ENCODE measurements at places on chromosomes 7 and 10.

- DNase-seq, result no peak
These were observed 11.6 kb downstream of the GRID1 start for GRCh38 chr10:86354761-86355540.

DNA sequence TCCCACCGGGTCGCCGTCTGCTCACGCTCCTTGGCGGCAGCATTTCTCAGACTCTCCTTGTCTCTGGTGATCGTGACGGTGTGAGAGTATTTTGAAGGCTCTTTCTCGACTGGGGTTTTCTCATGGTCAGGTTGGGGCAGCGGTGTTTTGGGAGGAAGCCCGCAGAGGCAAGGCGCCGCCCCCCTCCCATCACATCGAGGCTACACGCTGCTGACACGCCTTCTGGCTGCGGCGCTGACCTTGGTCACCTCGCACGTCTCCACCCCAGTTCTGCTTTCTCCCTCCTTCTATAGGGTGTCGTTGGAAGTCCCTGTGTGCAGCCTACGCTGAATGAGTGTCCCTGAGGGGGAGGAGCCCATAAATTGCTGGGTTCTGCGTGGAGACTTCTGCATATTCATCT is 55.2 kb downstream of the GLRX3 start:
- DNase-seq, result no peak

DNA sequence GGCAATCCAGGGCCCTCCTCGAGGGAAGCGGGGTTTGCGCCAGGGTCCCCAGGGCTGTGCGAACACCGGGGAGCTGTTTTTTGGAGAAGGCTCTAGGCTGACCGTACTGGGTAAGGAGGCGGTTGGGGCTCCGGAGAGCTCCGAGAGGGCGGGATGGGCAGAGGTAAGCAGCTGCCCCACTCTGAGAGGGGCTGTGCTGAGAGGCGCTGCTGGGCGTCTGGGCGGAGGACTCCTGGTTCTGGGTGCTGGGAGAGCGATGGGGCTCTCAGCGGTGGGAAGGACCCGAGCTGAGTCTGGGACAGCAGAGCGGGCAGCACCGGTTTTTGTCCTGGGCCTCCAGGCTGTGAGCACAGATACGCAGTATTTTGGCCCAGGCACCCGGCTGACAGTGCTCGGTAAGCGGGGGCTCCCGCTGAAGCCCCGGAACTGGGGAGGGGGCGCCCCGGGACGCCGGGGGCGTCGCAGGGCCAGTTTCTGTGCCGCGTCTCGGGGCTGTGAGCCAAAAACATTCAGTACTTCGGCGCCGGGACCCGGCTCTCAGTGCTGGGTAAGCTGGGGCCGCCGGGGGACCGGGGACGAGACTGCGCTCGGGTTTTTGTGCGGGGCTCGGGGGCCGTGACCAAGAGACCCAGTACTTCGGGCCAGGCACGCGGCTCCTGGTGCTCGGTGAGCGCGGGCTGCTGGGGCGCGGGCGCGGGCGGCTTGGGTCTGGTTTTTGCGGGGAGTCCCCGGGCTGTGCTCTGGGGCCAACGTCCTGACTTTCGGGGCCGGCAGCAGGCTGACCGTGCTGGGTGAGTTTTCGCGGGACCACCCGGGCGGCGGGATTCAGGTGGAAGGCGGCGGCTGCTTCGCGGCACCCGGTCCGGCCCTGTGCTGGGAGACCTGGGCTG is 26.0 kb downstream of the PRSS2 start:
- DNase-seq, result no peak

DNA sequence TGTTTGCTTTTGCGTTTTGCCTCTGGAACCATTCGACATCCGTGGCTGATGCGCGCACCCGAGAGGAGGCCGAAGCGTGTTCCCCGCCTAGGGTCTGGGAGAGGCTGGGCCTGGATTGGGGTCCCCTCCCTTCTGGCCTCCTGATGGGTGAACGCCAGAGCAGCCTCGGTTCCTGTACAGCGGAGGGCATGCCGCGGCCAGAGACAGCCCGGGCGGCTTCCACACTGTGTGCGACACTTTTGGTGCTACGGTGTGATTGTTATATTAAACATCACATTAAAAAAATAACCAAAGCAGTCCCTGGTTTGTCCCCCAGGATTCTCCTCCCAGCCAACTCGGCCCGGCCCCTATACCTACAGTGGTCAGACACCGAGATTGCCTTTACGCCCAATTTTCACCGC is 3.7 kb upstream of the HOXA7 start:
- DNase-seq, result no peak

DNA sequence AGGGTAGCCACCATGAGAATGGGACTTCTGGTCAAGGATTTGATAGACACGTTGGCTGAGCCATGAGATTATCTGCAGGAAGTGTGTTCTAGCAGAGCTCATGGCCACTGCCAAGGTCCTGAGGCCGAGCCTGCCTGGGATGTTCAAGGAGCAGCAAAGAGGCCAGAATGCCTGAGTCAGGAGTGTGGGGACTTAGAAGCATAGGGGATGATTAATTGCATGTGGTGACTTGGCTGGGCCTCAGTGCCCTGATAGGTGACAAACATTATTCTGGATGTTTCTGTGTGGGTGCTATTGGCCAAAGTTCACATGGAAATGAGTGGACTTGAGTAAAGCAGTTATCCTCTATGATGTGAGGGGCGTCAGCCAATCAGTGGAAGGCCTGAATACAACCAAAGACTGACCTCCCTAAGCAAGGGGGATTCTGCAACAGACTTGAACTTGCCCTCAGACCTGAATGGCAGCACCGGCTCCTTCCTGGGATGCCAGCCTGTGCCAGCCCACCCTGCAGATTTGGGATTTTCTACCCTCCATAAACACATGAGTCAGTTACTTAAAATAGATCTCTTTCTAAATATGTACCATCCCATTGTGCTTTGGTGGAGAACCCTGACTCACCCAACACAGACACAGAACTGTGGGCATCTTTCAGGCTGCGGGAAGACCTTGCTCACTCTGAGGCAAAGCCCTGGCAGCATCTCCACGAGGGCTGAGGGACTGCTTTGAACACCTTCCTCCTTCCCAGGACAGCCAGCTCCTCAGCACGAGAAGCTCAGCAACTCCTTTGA is 363.9 kb upstream of the MGMT start:
- no peak for DNase-seq

DNA sequence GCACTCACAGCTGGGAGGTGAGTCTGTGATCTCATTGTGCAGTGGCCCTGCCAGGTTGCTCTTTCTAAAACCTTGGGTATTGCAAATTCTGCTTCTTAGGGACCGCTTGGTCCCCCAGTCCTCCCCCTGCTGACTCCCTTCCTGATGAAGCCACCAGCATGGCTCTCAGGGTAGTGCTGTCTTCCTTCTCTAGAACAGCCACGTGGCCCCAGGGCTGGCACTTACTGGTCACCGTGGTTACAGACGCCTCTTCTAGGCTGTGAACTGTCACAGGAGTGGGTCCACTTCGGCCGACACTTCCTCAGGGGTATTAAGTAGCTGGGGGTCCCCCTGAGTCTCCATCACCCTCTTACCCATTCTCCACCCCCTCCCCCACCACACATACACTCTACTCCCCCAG is 2.7 kb upstream of the HTRA1 start:
- no peak for DNase-seq

GRCh38 chr10:113139699-113140098 is 189.7 kb downstream of the TCF7L2 start:
- no peak for DNase-seq

DNA sequence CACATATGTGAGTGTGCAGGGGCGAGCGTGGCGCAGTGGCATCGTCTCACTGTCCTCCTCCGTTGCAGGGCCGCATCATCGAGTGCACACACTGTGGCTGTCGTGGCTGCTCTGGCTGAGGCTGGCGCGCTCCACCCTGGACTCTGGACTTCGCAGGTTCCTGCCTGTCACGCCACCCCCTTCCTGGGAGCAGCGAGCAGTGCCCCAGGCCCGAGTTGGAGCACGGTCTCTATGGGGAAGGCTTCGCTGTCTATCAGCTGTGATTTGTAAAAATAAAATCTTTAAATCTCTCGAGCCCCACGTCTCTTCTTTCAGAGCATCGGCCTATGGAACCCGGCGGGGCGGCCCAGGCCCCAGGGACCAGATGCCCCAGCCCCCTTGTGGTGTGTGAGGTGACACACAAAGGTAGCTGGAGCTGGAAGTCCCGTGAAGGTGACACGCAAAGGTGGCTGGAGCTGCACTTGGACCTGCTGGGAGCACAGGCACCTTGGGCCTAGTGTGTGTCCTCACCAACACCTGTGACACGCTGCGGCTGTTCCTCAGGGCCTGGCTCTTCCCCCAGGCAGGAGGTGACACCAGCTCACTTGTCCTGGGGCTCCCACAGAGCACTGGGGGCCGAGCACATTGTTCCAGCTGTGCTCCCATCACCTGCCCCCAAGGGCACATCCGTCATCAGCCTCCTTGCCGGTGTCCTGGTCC is 10.7 kb downstream of the BUD31 start:
- no peak for DNase-seq

GRCh38 chr7:11021468-11021867 is 47.8 kb downstream of the PHF14 start:
- DNase-seq, result no peak

- DNase-seq, result no peak
These were observed 51.6 kb upstream of the RPA3 start for GRCh38 chr7:7769710-7770627.
